Amniotic stem cell (primary cell): ENCODE measurements at places on chromosomes 5 and 9.
A peak's percentile ranks its signal among the peaks of the same experiment; 100 is the strongest.

- peak; percentile 22 for DNase-seq
Observed at GRCh38 chr5:82259172-82259800, 18.9 kb downstream of the RPS23 start.

- DNase-seq: no peak
Observed at GRCh38 chr5:81226949-81227348, 6.2 kb upstream of the CKMT2 start.

- no peak for DNase-seq
Observed at GRCh38 chr5:90446961-90447360, 27.6 kb downstream of the MBLAC2 start.

DNA sequence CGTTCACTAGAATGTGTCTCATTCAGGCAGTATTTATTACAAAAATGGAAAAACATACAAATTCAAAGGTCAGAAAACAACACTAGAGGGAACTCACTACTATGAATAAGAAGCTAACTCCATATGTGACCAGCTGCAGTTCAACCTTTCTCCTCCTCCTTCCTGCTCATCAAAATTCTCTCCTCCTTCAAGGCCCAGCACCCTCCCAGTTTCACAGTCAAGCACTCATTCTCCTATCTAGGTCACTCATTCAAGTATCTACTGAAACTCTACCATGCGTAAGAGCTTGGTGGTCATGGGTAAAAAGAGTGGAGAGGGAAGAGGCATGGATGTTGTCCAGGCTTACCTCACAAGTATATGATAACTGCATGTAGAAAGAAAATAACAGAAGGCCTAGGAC is 27.7 kb downstream of the ECPAS start:
- DNase-seq: no peak

DNA sequence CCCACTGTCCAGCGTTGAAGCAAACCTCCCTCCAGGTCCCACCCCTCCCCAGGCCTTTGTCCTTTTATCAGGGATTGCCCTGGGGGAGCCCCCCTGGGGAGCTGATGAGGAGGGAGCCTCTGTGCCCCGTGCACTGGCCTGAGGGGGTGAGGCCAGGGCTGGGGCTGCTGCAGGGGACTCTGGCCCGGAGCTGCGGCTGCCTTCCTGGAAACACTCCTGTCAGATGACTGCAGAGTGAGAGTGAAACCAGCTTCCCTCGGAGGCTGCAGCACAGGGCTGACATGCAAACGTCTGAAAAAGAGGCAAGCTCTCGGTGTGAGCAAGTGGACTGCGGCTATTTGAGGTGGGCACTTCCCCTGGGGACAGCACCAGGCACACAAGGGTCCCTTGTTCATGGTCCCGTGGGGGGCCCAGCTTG is 4.6 kb upstream of the TRAF2 start:
- no peak for DNase-seq

DNA sequence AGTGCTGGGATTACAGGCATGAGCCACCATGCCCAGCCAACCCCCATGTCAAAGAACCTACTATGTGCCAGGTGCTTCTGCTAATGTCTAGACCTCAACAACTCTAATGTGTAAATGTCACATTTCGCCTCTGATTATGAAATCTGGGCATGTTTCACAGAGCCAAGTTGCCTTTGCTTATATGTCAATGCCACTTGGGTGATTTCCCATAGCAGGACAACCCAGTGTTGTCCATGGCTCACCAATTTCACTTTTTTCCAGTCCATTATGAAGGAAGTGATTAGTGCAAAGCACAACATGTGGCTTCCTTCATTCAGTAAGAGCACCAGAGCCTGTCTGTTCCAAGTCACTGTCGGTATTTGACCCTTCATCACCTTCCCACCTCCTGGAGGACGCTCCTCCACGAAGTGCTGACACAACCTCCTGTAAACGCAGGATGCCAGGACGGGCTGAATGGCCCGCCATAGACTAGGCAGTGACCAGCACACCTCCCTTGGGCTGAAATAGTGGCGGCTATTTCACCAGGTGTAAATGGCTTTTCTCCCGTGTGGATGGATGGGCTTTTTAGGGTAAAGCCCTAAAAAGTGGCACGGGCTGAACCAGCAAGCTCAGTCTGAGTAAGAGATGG is 962 bp upstream of the PKN3 start:
- no peak for DNase-seq

DNA sequence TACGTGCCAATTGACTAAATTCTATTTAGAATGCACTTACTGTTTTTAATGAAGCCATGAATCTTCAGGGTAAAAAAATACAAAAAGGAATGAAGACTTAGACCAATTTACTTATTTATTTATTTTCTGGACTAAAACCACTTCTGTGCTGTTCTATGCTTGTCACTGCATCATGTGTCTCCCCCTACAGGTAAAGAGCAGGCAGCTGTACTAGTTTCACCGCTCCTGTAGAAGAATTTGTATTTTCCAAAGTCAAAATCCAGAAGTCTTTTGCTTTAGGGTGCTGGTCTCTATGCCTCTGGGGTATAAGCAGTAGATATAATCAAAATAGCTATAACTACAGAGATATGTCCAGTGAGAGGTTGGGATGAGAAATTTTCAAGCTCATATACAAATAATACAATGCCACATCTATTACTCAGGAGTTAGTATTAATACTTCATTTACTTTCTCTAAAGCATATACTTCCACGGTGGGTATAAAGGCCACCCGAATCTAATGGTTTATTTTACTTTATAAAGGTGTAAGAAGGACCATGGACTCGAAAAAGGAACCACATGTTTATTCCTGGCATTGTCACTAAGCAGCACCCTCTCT is 591.5 kb downstream of the RAB3C start:
- peak; percentile 31 for DNase-seq
